ENCODE measurements at places on chromosomes 4 and X. TPM values are rescaled to one million over a fixed set of nuclear protein-coding genes. Genes with fewer than 3 reads are reported as not detected.

PF4V1 gene
- not detected for total RNA-seq

BEX1 gene
- total RNA-seq: not detected

HGFAC gene
- total RNA-seq: not detected

H2AZ1 gene
- total RNA-seq: 107 TPM

NHSL2 gene
- total RNA-seq: 22.4 TPM

PDE6B gene
- total RNA-seq: not detected

ADH6 gene
- total RNA-seq: not detected

UGT8 gene
- total RNA-seq: 81.1 TPM
